Right atrium auricular region (tissue), 2 donors: ENCODE measurements at places on chromosomes 7 and 10. TPM values are rescaled to one million over a fixed set of nuclear protein-coding genes. Genes with fewer than 3 reads are reported as not detected.

- no peaks in the 10 kb centered on the region for H3K36me3 ChIP-seq
- H3K4me1 ChIP-seq, result no peaks in the 10 kb centered on the region
- H3K27me3 ChIP-seq, result no peaks in the 10 kb centered on the region
Observed at GRCh38 chr10:103690281-103690680, 165.1 kb downstream of the SH3PXD2A start.

The AS3MT gene
- total RNA-seq, result 17.3 TPM

DNA sequence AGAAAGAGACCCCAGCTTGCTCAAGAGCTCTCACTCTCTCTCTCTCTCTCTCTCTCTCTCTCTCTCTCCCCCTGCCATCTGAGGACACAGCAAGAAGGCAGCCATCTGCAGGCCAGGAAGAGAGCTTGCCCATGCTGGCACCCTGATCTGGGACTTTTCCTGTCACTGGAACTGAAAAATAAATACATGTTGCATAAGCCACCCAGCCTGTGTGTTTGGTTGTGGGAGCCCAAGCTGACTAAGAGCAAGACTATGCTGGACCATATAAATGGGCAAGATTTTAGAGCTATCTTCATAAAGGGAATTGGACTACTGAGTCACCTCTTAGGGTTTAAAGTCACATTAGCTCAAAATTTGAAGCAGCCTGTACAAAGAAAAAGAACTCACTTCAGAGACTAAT is 98.6 kb downstream of the SLC16A9 start:
- no peak for DNase-seq
- H3K36me3 ChIP-seq, result no peaks in the 10 kb centered on the region
- no peaks in the 10 kb centered on the region for H3K27me3 ChIP-seq
- H3K27ac ChIP-seq, result no peak overlapping the region
- no peaks in the 10 kb centered on the region for H3K4me1 ChIP-seq
- H3K4me3 ChIP-seq, result no peak overlapping the region

DNA sequence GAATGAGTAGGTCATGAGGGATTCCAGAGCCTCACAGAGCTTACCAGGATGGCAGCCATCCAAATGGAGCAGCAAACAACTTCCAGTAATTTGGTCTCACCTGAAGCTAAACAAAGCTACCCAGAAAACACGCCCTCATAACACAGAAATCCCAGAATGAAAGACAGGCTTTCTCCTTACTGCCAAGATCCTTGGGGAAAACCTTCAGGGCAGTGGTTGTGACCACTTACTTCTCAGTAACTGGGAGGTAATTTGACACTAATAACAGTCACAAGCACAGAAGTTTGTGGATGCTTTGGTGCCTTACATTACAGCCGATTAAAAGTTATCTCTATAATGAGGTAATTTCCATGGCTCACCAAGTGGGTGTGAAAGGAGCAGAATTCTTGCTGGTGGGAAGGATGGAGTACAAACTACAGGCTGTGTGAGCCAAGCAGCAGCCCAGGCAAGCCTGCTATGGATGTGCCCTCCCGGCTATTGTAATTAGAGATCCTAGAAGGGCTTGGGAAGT is 10.4 kb downstream of the WDR91 start:
- peaks cover 57% of the 10 kb centered on the region for H3K36me3 ChIP-seq
- no peak for DNase-seq
- H3K27me3 ChIP-seq, result no peaks in the 10 kb centered on the region
- H3K4me3 ChIP-seq, result no peak overlapping the region
- H3K4me1 ChIP-seq, result no peaks in the 10 kb centered on the region

- H3K4me1 ChIP-seq, result peaks cover 100% of the 10 kb centered on the region
- H3K27me3 ChIP-seq, result no peaks in the 10 kb centered on the region
- H3K27ac ChIP-seq, result peak overlapping the region; percentile 79
- H3K36me3 ChIP-seq, result no peaks in the 10 kb centered on the region
Observed at GRCh38 chr10:124736491-124737136, 7.6 kb downstream of the FAM53B start.

- no peak for DNase-seq
- no peaks in the 10 kb centered on the region for H3K36me3 ChIP-seq
- no peaks in the 10 kb centered on the region for H3K4me1 ChIP-seq
- no peaks in the 10 kb centered on the region for H3K27me3 ChIP-seq
- no peak overlapping the region for H3K27ac ChIP-seq
- H3K4me3 ChIP-seq, result no peak overlapping the region
Observed at GRCh38 chr7:40772096-40772495, 637.3 kb downstream of the SUGCT start.

The TRIM74 gene
- total RNA-seq, result not detected

- H3K27ac ChIP-seq, result no peak overlapping the region
- H3K36me3 ChIP-seq, result no peaks in the 10 kb centered on the region
- no peaks in the 10 kb centered on the region for H3K27me3 ChIP-seq
- no peak overlapping the region for H3K4me3 ChIP-seq
Observed at GRCh38 chr7:68364886-68365625, 1233.2 kb upstream of the AUTS2 start.

- no peak overlapping the region for H3K27ac ChIP-seq
- no peaks in the 10 kb centered on the region for H3K36me3 ChIP-seq
- no peaks in the 10 kb centered on the region for H3K27me3 ChIP-seq
- H3K4me3 ChIP-seq, result no peak overlapping the region
- no peaks in the 10 kb centered on the region for H3K4me1 ChIP-seq
Observed at GRCh38 chr7:151322906-151323305, 18.7 kb upstream of the NUB1 start.

DNA sequence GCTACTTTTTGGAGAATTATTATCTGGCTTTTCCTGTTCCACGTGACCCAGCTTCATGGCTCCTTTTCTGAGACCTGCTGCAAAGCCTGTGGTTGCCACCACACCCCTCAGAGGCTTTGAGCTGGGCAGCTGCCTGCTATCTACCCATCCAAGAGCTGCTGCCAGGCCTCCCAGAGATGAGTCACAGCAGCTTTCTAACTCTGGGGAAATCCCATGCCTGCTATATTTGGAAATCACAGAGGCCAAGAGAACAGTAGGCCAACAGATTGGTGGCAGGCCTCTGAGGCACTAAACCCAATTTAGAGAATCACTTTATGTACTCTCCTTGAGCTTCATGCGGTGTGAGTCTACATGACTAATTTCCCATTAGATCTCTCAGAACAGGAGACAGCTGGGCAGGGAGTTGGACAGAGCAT is 35.2 kb downstream of the SGCE start:
- H3K4me3 ChIP-seq, result no peak overlapping the region
- peak overlapping the region; percentile 79 for H3K27ac ChIP-seq
- H3K27me3 ChIP-seq, result no peaks in the 10 kb centered on the region

DNA sequence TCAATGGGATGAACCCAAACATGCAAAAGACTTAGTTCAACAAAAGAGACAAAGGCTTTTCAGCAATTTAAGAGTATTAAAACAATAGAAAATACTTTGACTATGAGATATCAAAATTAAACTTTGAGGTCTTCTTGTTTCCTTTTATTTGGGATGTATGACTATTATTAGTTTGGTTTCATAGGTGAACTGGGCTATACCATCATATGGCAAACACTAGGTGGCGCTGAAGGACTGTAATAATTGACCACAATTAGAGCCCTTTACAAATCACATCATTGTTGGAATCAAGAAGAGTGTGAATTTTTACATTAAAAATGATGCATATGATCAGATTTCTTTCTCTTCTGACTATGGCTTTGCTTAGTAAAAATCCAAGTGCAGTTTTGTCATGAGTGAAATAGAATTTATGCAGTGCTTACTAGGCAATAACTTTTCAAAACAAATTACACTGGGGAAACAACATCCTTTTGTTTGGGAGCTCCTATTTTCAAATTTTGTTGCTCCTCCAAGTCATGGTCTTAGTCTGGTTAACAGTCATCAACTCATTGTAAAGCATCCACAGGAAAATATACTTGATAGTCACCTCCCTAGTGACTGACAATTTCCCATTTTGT is 14.7 kb upstream of the NXPH1 start:
- H3K4me1 ChIP-seq, result no peaks in the 10 kb centered on the region
- H3K27ac ChIP-seq, result no peak overlapping the region
- DNase-seq, result no peak
- H3K4me3 ChIP-seq, result no peak overlapping the region
- H3K27me3 ChIP-seq, result no peaks in the 10 kb centered on the region
- H3K36me3 ChIP-seq, result no peaks in the 10 kb centered on the region

The ODAD2 gene
- 0.08 TPM for total RNA-seq

The ADCY1 gene
- total RNA-seq, result 2.4 TPM
